Upper lobe of right lung (tissue), 1 donor: ENCODE measurements at places on chromosomes 4 and X.

- DNase-seq: no peak
Observed at GRCh38 chr4:4860600-4861389, 1.3 kb downstream of the MSX1 start.

DNA sequence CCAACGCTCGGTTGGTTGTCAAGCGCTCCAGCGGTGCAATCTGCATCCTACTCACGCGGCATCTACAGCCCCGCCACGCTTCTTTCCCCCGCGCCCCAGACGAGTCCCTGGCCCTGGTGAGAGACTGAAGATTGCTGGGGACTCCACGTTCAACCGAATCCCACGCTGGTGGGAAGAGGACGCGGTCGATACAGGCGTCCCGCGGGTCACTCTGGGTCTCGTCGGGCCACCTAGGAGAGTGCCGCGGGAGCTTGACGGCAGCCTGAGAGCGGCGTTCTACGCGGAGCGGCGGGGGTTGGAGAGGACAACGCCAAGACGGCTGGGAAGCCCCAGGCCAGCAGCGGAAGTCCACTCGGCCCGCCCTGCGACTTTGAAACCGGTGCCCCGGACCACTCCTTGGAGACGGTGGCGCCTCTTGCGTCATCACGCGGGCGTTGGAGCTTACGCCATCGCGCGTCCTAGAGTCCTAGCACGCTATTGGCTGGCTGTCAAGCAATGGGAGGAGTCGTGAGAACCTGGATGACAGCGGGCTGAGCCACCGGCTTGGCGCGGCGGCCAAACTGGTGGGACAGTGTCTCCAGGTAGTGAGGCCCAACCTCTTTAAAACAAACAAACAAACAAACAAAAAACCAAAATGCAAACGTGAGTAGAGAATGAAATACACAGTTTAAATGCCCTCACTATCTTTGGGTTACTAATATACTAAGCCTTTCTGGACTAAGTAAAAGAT, at the start of gene SCLT1:
Gene SCLT1, minus strand, starts transcription at position 349 of the 730 bp plus-strand sequence. CDS start 436 bp downstream, outside the sequence.
- DNase-seq: peak; percentile 100

DNA sequence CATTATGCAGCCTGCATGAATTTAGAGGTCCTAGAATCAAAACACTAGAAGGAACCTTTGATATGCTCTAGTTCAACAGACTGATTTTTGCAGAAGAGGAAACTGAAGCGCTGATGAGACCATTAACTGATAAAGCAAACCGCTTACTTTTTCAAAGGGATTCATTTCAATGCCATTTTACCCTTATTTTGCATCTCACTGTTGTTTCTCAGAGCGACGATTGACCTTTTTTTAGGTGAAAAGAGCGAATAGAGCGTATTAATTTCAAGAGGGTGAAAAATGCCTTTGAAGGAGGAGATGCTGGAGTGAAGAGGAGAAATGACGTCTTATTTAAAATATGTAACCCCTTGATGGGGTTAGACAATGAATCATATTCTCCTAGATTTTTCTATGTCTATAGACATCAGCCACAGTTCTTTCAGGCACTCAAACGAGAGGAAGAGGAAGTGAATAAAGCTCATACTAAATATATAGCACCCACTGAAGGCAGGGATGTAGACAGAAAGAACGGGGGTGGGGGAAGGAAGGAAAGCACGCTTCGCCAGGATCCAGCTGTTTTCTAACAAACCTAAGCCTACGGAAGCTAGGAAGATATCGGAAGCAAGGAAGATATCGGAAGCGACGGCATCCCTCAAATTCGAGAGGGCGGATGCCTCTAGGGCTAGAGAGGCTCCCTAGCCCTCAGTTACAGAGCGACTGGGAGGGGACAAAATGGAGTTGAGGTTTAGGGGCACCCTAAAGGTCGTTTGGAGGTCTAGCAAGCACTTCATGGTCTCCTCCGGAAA, 848 bp downstream of the ACSL4 start:
- no peak for DNase-seq

- no peak for DNase-seq
Observed at GRCh38 chr4:52317981-52318380, 266.9 kb downstream of the SPATA18 start.

GRCh38 chr4:74733756-74734155, 60.6 kb downstream of the BTC start:
- no peak for DNase-seq

- DNase-seq: no peak
Observed at GRCh38 chrX:113473418-113473817, 632.8 kb upstream of the AMOT start.

DNA sequence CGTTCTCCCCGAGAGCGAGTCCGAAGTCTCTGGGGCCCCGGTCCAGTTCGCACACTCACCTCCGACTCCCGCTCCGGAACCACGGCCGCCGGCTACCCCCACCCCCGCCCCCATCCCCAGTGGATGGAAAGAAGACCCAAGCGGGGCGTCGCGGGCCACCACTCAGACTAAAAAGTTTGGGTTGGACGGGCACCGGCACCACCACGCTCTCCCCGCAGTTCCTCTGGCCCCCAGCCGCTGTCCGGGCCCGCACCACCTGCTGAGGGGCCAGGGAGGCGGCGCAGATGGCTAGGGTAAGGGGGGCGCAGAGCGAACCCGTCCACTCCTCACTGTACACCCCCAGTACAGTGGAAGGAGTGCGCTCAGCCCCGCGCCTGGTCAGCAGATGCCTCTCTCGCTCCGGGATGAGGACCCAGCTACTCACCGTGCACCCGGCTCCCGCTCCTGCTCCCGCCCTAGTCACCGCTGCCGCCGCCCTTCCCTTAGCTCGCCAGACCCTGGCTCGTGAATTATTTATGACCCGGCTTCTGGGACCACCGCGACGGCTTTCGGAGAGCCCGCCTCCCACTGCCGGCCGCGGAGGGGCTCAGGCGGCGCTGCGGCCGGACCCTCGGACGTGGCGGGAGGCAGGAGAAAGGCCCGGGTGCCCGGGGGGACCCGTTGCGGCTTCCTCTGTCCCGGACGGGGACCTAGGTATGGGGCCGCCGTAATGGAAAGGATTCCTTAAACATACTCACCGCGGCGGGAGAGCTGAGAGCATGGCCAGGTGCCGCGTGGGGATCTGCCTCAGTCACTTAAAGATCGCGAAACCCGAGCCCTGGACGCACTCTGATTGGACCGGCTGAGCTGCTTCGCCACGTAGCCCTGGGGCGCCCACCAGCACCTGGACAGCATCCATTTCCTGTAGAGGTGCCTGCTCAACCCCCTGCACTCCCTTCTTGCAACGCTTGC, at the start of gene PROM1:
Gene PROM1, minus strand, starts transcription at position 783 of the 951 bp plus-strand sequence. CDS start 8,117 bp downstream, outside the sequence.
- DNase-seq: peak; percentile 65

DNA sequence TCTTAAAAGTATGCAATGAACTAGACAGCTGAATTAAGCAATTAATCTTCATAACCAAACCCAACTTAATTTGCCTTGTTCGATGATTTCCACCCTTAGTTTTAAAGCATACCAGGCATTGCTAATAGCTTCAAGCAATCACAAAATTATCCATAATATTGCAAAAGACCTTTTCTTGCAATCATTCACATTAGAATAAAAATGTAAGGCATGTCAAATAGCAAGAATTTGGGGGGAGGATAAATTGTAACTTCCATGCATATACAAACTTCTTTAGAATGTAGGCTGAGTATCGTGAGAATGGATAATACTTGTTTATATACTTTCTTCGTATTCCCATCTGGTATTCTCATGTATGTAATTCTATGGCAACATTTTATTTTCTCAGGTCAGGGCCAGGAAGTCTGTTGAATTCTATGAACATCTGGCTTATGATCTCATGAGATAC, 28.7 kb upstream of the BMP2K start:
- DNase-seq: no peak

GRCh38 chrX:10833299-10834169, 213.1 kb upstream of the MID1 start:
- peak; percentile 62 for DNase-seq

DNA sequence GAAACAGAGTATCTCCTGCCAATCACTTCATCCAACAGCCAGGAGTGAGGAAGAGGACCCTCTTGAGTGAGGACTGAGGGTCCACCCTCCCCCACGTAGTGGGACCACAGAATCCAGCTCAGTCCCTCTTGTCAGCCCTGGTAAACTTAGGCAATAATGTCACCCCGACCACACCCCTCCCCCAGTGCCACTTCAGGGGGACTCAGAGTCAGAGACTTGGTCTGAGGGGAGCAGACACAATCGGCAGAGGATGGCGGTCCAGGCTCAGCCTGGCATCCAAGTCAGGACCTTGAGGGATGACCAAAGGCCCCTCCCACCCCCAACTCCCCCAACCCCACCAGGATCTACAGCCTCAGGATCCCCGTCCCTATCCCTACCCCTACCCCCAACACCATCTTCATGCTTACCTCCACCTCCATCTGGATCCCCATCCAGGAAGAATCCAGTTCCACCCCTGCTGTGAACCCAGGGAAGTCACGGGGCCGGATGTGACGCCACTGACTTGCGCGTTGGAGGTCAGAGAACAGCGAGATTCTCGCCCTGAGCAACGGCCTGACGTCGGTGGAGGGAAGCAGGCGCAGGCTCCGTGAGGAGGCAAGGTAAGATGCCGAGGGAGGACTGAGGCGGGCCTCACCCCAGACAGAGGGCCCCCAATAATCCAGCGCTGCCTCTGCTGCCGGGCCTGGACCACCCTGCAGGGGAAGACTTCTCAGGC, at the start of the genes CSAG1 and MAGEA12:
Gene CSAG1, minus strand, starts transcription at position 461 of the 715 bp plus-strand sequence. CDS start 1,261 bp downstream, outside the sequence.
Gene MAGEA12, plus strand, starts transcription at position 497 of the 715 bp plus-strand sequence. CDS start 2,405 bp downstream, outside the sequence.
- no peak for DNase-seq

- DNase-seq: no peak
Observed at GRCh38 chr4:33696586-33696985, 2547.7 kb downstream of the ARAP2 start.

- DNase-seq: no peak
Observed at GRCh38 chrX:76253432-76253831, 80.6 kb downstream of the PBDC1 start.

DNA sequence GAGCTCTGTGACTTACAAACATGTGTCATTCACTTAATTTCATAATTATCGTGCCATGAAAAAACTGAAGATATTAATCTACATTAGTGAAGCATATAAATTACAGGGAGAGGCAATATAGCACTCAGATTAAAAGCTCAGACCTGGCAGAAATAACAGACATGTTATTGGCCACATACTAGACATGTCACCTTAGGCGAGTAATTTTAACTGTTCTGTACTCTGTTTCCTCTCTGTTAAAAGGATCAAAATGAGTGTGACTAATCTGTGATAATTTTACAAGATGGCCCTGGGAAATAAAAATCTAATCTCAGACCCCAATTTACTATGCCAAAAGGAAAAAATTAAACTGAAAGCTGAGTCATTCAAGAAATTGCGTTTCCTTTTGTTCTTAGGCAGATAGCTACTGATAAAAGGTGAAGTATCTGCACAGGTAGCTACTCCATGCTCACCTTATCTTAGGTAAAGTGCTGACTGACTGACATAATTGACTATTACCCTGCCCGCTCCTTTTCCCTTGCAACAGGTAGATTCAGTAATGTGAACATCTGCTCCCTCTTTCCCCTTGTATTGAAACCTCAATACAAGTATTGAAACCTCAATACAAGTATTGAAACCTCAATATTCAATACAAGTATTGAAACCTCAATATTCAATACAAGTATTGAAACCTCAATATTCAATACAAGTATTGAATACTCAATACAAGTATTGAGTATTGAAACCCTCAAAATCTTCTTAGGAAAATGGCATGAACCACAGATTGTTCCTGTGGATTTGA, 33.2 kb downstream of the RELL1 start:
- DNase-seq: no peak

DNA sequence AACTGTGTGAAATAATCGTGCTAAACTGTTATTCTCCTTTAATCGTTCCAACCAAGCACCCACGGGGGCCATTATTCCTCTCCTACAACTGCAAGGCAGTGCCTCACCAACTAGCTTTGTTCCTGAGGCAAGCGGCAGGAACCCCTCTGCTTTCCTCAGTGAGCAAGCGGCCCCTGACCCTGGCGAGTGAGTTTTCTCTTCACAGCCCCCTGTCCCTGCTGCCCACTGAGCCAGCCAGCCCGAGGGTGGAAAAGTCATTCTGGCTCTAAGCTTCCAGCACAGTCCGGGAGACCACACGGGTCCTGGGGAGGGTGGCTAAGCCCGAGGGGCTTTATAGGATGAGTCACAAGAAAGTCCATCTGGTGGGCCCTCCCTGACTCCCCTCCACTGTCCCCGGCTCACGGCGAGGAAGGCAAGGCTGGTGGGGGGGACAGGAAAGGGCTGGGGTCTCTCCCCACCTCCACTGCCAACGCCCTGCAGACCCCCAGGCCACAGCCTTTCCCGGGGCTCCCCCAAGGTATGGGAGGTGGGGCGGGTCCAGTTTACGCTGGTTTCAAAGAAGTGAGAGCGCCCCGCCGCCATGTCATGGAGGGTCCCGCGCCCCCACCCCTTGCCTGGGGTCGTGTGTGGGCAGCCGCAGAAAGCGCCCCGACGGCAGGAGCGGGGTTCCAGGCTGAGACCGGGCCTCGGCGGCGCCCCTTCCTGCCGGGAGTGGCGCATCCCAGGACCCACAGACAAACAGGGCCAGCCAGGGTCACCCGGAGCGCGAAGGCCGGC, 45.0 kb downstream of the CPLX1 start:
- no peak for DNase-seq

GRCh38 chrX:136766785-136767103, 14.0 kb downstream of the ARHGEF6 start:
- DNase-seq: no peak

GRCh38 chr4:140305053-140305452, 68.4 kb upstream of the SCOC start:
- DNase-seq: no peak

DNA sequence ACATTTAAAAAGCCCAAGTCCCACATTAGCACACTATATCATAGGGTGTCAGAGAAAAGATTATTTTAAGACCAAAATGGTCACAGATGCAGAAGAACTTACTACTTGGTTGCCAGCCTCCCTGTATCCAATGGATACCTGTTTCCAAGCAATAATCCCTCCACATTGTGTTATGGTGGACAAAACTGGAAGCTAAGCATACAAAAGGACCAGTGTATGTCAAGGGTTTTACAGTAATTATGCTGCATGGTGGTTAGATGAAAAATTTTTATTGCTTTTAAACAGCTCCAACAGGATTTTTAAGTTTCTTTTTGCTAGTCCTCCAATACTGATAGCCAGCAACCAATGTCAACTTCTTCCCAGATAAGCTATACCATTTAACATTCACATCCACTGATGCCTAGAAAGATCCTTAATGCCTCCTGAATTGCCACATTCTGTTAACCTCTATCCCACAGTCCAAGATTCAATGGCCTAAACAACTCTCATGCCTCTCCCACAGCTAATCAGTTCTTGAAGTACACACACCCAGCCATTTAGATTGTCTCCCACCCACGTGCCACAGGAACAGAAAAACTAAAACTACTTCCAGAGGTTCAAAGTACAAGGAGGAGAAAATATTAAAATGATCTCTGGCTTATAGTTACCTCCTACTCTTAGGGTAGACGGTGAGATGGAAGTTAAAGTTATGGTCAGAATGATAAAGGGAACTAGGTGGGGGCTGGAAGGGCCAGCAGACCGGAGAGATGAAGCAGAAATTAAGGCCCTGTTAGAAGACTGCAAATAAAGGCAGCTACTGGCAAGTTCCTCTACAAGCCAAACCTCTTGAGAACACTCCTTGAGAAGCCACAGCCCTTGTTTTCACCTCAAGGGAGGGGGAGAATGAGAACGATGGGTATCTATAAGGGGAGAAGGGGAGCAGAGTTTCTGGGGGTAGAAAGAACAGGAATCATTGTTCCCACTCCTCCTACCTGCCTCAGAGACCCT, 5.5 kb downstream of the MED14 start:
- DNase-seq: no peak
